ENCODE measurements at places on chromosomes 3 and 15. TPM values are rescaled to one million over a fixed set of nuclear protein-coding genes. Genes with fewer than 3 reads are reported as not detected.

TGM4 gene
- total RNA-seq: not detected

ITGA11 gene
- total RNA-seq: 13.9 TPM

ST6GAL1 gene
- 75.0 TPM for total RNA-seq

CDC25A gene
- total RNA-seq: 5.0 TPM

AMIGO3 gene
- total RNA-seq: not detected

HACL1 gene
- 29.0 TPM for total RNA-seq

FOXL2NB gene
- total RNA-seq: under 0.01 TPM

CPA3 gene
- total RNA-seq: not detected

TMEM158 gene
- total RNA-seq: 2.0 TPM

MEGF11 gene
- total RNA-seq: not detected

PPP1R14D gene
- not detected for total RNA-seq

CP gene
- total RNA-seq: 0.54 TPM

ZNF80 gene
- not detected for total RNA-seq

CLEC3B gene
- 0.65 TPM for total RNA-seq

LYZL4 gene
- total RNA-seq: not detected

CORO2B gene
- 0.98 TPM for total RNA-seq

FAM81A gene
- 0.09 TPM for total RNA-seq

SLC22A13 gene
- 0.09 TPM for total RNA-seq

DISP2 gene
- total RNA-seq: under 0.01 TPM

ITIH1 gene
- not detected for total RNA-seq

SCAANT1 gene
- total RNA-seq: not detected

ACSBG1 gene
- total RNA-seq: not detected

ARHGEF26 gene
- 0.09 TPM for total RNA-seq

PLA1A gene
- 7.3 TPM for total RNA-seq

BFSP2 gene
- not detected for total RNA-seq

GRM7 gene
- total RNA-seq: not detected

PIF1 gene
- 5.2 TPM for total RNA-seq

TRIM69 gene
- total RNA-seq: 6.4 TPM

ASTE1 gene
- 6.5 TPM for total RNA-seq

MAP2K1 gene
- total RNA-seq: 28.5 TPM

ACKR2 gene
- 12.5 TPM for total RNA-seq

TAGLN3 gene
- total RNA-seq: not detected

DYNLT2B gene
- 7.7 TPM for total RNA-seq

CLDND1 gene
- 124 TPM for total RNA-seq

CFAP92 gene
- total RNA-seq: 1.3 TPM

MASP1 gene
- total RNA-seq: 0.43 TPM

GHSR gene
- not detected for total RNA-seq

HRG gene
- total RNA-seq: not detected

Data from dermis lymphatic vessel endothelial cell (primary cell).